ENCODE measurements at places on chromosomes 1 and 21. TPM values are rescaled to one million over a fixed set of nuclear protein-coding genes. Genes with fewer than 3 reads are reported as not detected.

- DNase-seq: no peak
Observed at GRCh38 chr1:14782741-14783591, 184.5 kb downstream of the KAZN start.

- DNase-seq: no peak
Observed at GRCh38 chr21:25790878-25791204, 56.1 kb downstream of the GABPA start.

- DNase-seq: no peak
Observed at GRCh38 chr1:20079661-20080305, 9.8 kb downstream of the PLA2G5 start.

EFNA1 gene
- 7.3 TPM for total RNA-seq

- no peak for DNase-seq
Observed at GRCh38 chr21:26835027-26835713, 10.0 kb downstream of the ADAMTS1 start.

DNA sequence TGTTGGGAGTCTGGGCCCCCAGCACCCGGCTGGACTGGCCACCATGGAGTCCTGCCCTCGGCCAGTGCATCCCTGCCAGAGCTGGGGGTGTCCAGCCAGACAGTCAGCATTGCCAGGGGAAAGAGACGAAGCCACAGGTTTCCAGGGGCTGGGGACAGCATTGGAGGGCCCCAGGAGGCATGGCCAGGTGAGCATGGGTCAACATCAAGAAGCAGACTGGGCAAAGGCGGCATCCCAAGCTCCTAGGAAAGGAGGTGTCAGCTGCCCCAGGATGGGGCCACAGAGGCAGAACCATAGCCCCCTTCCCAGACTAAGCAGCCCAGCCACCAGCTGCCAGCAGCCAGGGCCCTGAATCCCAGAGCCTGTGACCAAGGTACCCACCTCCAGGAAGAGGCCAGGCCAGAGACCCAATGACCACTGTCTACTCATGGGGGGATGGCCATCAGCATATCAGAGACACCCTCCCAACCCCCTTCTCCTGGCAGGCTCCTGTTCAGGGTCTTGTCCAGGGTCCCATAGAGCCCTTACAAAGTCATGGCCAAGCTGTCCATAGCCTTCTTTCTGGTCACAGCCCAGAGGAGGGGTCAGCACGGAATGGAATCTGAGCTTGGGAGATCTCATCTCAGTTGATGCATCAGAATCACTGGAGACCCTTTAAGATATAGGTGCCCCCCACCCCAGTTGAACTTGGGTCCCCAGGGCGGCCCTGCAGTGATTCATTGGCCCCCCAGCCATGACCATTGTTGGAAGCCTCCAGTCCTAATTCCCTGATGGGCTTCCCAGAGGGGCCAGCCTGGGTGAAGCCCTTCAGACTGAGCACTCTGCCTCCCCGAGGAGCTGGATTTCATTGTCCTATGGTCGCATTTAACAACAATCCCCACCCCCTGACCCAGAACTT, 32.5 kb downstream of the WNT3A start:
- DNase-seq: no peak

- no peak for DNase-seq
Observed at GRCh38 chr1:76933847-76934815, 66.9 kb downstream of the ST6GALNAC5 start.

- peak; percentile 39 for DNase-seq
Observed at GRCh38 chr1:240455228-240455821, 156.6 kb downstream of the GREM2 start.

- DNase-seq: no peak
Observed at GRCh38 chr1:79549201-79549600, 542.7 kb upstream of the ADGRL4 start.

- no peak for DNase-seq
Observed at GRCh38 chr1:230754796-230755195, 7.6 kb downstream of the CAPN9 start.

DNA sequence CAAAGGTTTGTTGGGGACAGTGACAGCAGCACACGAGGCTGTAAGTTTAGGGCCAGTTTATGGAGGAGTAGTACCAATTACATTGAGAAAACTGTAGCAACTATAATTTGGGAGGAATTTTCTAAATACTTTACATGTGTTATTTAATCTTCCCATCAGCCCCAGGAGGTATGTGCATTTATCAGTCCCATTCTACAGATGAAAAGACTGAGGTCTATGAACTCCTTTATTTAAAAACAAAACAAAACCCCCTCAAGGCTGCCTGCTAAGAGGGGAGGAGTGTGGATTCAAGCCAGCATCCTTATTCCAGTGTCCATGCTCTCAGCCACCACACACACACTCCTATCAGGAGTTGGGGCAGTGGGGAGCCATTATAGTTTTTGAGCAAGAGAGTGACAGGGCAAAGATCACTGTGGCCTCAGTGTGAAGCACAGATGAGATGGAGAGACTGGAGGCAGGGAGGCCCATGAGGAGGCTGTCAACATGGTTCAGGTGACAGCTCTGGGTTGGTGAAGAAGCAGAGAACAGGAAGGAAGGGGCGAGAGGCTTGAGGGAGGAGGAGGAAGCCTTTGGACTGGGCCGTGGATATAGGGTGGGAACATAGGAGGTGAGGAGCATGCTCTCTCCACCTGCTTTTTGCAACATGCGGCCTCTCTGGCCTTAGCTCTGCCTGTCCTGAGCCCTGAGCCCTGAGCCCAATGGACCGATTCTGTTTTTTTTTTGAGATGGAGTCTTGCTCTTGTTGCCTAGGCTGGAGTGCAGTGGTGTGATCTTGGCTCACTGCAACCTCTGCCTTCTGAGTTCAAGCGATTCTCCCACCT, 9.7 kb downstream of the TNFRSF1B start:
- DNase-seq: no peak

DNA sequence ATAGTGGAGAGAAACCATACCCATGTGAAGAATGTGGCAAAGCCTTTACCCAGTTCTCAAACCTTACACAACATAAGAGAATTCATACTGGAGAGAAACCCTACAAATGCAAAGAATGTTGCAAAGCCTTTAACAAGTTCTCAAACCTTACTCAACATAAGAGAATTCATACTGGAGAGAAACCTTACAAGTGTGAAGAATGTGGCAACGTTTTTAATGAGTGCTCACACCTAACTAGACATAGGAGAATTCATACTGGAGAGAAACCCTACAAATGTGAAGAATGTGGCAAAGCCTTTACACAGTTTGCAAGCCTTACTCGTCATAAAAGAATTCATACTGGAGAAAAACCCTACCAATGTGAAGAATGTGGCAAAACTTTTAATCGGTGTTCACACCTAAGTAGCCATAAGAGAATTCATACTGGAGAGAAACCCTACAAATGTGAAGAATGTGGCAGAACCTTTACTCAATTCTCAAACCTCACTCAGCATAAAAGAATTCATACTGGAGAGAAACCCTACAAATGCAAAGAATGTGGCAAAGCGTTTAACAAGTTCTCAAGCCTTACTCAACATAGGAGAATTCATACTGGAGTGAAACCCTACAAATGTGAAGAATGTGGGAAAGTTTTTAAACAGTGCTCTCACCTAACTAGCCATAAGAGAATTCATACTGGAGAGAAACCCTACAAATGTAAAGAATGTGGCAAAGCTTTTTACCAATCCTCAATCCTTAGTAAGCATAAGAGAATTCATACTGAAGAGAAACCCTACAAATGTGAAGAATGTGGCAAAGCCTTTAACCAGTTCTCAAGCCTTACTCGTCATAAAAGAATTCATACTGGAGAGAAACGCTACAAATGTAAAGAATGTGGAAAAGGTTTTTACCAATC, 80.0 kb downstream of the JMJD4 start:
- no peak for DNase-seq

SLC2A5 gene
- total RNA-seq: not detected

DNA sequence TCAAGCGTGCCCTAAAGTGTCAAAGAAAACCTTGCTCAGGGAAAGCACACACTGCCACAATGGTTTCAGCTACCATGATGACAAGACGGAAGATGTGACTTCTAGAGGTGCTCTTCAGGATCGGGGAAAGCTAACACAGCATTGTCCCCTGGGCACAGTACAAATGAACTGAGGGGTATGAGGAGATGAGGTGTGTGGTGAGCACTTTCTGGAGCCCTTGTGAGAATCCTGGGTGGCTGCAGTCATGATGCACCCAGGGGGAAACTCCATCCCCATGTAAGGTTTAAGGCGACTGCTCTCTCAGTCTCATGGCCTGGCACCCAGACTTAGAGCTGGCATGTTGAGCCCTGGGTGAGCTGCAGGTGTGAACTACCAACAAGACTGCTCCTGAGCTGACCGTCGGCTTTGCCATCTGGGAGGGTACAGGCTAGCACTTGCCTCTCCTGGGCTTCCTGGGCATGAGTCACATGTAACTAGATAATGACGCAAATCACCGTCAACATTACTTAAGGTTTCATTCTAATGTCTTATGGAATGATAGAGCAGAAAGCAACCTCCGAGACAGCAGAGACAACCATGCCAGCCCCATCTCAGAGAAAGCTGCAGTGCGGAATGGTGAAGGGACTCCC, 144.6 kb downstream of the CLIC6 start:
- DNase-seq: no peak

- no peak for DNase-seq
Observed at GRCh38 chr1:108686614-108687313, 5.3 kb upstream of the PRPF38B start.
